Right forelimb (tissue), 1 donor: ENCODE measurements at places on chromosomes 5 and 9.

DNA sequence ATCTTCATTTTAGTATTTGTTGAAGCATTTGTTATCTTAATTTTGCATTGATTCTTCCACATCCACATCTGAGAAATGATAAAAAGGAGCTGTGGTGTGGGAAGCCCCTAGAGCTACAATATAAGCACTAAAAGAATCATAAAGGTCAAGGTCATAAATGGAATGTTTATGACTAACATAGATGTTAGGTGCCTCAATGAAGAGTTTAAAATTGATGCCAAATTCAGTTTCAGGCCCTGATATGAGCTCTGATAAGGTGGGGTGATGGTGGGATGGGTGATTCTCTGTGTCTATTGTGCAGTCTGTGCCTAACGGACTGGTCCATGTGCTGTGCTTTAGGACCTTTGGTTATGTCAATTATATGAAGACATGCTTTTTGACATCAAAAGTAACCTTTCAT lies 61.2 kb upstream of the CAMK4 start:
- no peak for DNase-seq

DNA sequence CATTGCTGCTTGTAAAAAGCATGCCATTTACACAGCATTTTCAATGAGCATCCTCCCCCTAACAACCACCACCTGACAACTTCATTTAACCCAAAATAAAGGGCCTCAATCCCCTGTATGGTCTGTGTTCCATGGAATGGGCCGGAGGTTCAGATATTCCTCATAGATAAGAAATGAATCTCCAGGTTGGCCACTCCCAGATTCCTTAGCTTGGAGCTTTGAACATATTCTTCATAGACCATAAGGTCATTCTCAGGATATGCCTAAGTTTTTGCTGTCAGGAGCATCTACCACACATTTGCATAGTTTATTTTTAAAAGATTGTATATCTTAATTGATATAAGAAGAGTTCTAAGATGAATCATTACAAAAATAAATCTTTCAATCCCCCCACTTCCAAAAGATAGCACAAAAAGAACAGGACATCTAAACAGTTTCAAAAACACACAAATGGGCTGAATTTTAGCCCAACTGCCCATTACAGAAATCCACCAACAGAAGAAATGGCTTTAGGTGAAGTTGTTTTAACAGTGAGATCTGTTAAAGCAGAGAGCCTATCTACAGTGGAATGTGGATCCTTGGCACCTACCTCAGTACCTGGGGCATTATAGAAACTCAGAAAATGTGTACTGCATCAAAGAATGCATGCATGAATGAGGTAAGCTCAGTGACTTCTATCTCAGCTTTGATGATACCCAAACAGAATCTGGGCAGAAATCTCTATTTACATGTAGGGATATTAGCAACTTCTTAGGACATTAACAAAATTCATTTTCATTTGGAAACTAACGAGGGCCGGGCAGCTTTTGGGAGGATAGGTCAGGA lies 179.8 kb downstream of the SEC61B start:
- DNase-seq: no peak

DNA sequence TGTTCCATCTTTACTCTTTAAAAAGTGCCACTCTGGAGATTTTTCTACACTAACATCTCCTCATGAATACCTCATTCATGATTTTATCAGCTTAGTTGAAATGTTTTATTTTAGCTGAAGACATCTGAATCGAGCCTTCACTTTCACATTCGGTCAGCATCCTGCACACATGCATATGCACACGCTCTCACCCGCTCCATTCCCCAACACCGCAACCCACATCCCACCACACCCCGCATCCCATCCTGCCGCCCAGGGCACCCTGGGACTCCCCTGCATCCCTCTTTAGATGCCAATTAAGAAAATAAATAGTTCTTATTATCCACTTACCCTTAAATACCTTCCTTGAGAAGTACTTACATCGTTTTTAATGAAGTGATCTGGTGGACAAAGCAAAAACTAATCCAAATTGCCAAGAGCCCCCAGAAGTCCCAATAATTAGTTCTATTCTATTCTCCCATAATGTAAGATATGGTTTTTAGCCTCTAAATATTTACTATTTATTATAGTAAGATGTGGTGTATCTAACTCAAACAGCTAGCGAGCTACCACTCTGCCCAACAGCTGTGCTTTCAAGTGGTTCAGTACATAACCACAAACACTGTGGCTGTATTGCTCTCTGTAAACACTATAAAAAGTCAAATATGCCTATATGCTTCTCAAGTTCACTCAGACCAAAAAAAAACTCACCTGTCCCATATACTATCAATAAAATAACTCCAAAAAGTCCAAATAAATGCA lies 38.2 kb downstream of the GZMK start:
- no peak for DNase-seq

- no peak for DNase-seq
Measured at GRCh38 chr9:131529597-131530545, 1.2 kb downstream of the UCK1 start.

DNA sequence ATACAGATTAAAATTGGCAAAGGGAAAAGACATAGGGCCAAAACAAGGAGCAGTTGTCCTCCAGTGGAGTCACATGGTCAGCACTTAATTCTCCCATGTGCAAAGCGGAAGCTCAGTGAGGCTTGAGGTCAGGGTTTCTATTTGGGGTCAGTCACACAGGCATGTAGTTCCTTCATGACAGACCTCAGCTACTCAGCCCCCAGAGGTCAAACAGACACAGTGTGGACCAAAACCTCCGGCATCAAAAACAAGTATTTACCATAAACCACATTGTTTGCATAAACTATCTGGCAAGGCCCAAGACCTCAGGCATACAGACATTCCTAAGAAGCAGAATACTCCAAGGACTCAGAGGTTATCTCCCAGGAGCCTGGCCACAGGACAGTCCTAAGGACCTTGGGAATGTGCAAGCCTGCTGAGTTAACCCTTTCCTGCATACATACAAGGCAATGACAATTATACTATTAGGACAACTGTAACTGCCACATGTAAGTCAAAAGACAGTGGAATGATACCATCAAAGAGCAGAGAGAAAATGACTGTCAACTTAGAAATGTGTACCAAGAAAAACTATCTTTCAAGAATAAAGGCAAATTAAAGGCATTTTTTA lies 28.7 kb upstream of the FNIP1 start:
- no peak for DNase-seq

DNA sequence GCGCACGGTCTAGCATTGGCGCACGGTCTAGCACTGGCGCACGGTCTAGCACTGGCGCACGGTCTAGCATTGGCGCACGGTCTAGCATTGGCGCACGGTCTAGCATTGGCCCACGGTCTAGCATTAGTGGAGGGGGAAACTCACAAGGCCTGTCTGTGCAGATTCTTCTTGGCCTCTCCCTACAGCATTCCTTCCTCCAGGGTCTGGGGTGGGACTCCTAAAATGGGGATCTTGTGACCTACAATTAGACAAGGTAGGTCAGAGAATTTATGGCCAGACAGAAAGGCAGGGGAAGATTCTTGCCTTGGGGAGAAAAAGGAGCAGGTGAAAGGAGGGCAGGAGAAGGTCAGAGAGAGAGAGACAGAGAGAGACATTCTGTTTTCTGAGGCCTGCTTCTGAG lies 5.4 kb upstream of the GBGT1 start:
- DNase-seq: no peak
